Body of pancreas (tissue), 4 donors: ENCODE measurements at places on chromosomes 11 and 22. TPM values are rescaled to one million over a fixed set of nuclear protein-coding genes. Genes with fewer than 3 reads are reported as not detected.
A peak's percentile ranks its signal among the peaks of the same experiment; 100 is the strongest.

The OR10A2 gene
- not detected for total RNA-seq

DNA sequence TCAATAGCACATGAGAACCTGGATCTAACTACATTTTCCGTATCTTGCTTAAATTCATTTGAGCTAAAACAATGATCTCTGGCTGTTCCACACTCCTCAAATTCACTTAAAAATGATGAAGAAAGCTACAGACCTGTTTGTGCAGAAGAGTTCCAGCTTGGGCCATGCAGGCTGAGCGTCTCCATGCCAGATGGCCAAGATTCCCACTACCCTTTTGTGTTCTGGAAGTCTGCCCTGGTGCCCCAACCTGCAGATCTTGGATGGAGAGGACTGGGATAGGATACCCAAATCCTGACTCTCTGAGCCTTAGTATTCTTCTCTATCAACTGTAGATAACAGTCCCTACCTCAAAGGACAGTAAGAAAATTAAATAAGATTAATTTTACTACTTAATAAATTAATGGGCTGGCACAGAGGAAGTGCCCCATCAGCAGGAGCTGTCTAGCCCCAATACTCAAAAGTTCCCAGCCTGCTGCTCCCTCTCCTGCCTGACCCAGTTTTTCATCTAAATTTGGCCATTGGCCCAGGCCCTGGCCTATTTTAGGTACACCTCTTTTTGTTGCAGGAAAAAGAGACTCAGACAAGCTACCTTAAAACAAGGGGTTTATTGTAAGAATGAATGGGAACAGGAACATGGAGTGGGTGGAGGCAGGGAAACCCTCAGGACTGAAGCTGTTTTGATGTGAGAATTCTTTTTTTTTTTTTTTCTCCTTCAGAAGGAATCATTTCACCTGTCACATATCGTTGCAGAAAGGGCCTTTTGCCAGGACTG, 81.4 kb upstream of the GRK3 start:
- H3K27me3 ChIP-seq, result no peaks in the 10 kb centered on the region
- DNase-seq, result peak; percentile 69
- peak overlapping the region; percentile 15 for H3K27ac ChIP-seq
- no peaks in the 10 kb centered on the region for H3K36me3 ChIP-seq

The VSTM5 gene
- not detected for total RNA-seq

GRCh38 chr11:4947505-4947904, at the start of gene OR51A4:
TSS of gene OR51A4 (minus strand) at chr11:4947605. CDS start at chr11:4947100, 505 bp downstream.
- no peak within 1 kb of the TSS for H3K27ac ChIP-seq
- H3K4me1 ChIP-seq, result no peaks in the 10 kb centered on the region
- DNase-seq, result no peak
- no peaks in the 10 kb centered on the region for H3K27me3 ChIP-seq
- no peak within 1 kb of the TSS for H3K4me3 ChIP-seq

DNA sequence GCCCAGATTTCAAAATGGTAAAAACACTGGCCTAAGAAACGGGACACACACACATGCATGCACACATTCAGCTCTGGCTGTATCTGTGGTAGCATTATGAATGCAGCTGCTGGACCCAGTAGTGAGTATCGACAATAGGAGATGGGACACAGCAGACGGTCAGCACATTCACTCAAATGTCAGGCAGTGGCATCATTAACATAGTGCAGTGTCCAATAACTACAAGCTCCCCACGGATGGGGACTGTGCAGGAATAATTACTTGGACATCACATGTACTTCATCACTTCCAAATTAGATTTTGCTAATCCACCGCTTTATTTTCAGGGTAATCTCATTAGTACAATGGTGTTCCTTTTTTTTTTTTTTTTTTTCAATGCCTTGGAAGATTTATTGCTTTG, 109.5 kb downstream of the FANCF start:
- H3K27ac ChIP-seq, result no peak overlapping the region
- H3K27me3 ChIP-seq, result no peaks in the 10 kb centered on the region
- no peak for DNase-seq
- H3K4me1 ChIP-seq, result no peaks in the 10 kb centered on the region

The PKDREJ gene
- under 0.01 TPM for total RNA-seq

The FAM180B gene
- total RNA-seq, result not detected

DNA sequence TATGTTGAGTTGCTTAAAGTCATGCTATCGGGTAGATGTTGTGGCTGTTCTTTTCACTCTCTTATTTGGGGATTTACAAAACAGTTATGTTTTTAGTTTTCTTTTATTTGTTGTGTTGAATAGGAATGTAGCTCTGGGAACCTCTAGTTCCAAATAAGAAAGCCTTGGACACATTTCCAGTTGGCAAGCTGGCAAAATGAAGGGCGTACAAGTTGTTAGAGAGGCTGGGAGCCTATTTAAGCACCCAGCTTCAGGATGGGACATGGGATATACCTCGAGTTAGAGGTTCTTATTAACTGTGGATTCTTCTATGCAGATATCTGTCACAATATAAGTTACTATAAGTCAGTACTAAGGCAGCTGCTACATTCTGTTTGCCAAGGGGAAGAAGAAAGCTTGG, 22.8 kb downstream of the PPARA start:
- no peak overlapping the region for H3K27ac ChIP-seq
- peaks cover 29% of the 10 kb centered on the region for H3K4me1 ChIP-seq
- DNase-seq, result no peak
- H3K27me3 ChIP-seq, result no peaks in the 10 kb centered on the region
- no peak overlapping the region for H3K4me3 ChIP-seq
- no peaks in the 10 kb centered on the region for H3K36me3 ChIP-seq

GRCh38 chr11:27770576-27770975, 70.3 kb upstream of the BDNF start:
- no peaks in the 10 kb centered on the region for H3K36me3 ChIP-seq
- no peak overlapping the region for H3K27ac ChIP-seq
- H3K4me1 ChIP-seq, result no peaks in the 10 kb centered on the region
- H3K27me3 ChIP-seq, result no peaks in the 10 kb centered on the region
- DNase-seq, result no peak
- no peak overlapping the region for H3K4me3 ChIP-seq

- DNase-seq, result no peak
- no peaks in the 10 kb centered on the region for H3K36me3 ChIP-seq
- H3K27me3 ChIP-seq, result no peaks in the 10 kb centered on the region
Observed at GRCh38 chr22:31938296-31938695, 6.0 kb upstream of the YWHAH start.

DNA sequence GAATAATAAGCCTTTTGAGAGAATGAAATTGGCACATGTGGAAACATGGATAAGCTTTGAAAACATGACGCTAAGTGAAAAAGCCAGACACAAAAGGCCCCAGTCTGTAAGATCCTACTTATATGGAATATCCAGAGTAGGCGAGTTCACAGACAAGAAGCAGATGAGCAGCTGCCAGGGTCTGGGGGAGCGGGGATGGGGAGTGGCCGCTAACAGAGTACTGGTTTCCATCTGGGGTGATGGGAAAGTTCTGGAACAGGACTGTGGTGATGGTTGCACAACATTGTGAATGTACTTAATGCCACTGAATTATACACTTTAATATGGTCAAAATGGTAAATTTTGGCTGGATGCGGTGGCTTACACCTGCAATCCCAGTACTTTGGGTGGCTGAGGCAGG, 126.5 kb downstream of the SPATA19 start:
- H3K36me3 ChIP-seq, result no peaks in the 10 kb centered on the region
- H3K27ac ChIP-seq, result no peak overlapping the region
- H3K27me3 ChIP-seq, result no peaks in the 10 kb centered on the region
- H3K4me3 ChIP-seq, result no peak overlapping the region
- H3K4me1 ChIP-seq, result peaks cover 4% of the 10 kb centered on the region

The RAB30 gene
- 1.6 TPM for total RNA-seq

The ELF5 gene
- not detected for total RNA-seq

The IL18 gene
- total RNA-seq, result 3.3 TPM

The PHETA2 gene
- 9.2 TPM for total RNA-seq

DNA sequence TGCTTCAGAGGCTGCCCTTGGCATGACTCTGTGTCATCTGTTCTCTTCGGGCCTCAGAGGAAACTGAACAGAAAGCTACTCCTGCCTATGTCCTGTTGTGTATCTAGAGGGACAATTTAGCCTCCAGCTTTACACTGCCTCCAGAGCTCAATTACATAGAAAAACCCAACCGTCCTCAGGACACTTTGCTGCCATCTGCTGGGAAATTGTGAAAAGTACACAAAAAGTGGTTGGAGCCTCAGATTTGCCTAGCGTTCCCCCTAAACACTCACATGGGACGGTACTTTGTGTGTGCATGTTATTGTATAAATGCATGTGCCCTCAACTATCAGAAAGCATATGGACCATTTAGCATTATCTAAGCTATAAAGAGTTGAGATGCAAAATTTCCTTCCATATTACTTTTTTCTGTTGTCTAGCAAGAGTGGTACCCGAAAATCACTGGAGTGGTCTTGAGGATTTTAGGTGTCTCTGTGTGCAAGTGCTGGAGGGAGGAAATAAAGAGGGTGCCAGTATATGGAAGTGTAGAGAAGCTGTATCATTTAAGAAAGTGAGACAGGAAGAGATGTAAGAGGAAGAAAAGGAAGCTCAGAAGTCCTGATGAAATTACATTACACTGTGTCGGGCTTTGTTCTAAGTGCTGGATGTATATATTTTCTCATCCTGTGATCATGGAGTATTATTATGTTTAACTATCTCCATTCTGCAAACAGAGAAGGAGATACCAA, 8.7 kb upstream of the MS4A4E start:
- no peaks in the 10 kb centered on the region for H3K36me3 ChIP-seq
- H3K27ac ChIP-seq, result no peak overlapping the region
- H3K4me1 ChIP-seq, result no peaks in the 10 kb centered on the region
- no peak overlapping the region for H3K4me3 ChIP-seq
- H3K27me3 ChIP-seq, result no peaks in the 10 kb centered on the region
